ENCODE measurements at places on chromosomes 1 and 21. TPM values are rescaled to one million over a fixed set of nuclear protein-coding genes. Genes with fewer than 3 reads are reported as not detected.

- DNase-seq: no peak
Measured at GRCh38 chr1:61122389-61122788, 40.0 kb downstream of the NFIA start.

GRCh38 chr1:20730690-20731056, 1.8 kb downstream of the SH2D5 start:
- no peak for DNase-seq

DNA sequence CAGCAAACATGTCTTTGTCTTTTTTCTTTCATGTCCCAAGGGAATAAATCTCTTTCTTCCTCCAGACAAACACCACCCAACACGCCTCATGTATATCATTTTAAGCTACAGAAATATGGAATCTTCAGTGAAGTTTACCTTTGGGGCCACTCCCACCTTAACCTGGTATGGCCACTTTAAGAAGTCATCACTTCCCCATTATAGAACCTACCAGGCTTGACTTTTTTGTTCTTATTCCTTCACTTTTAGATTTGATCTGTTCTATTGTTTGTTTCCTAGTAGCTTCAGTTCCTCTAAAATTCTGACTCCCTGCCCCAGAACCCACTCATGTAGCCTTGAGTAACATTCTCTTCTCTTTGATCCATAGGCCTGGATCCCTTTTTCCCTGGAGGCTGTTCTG, 226.3 kb downstream of the HLX start:
- no peak for DNase-seq

DNA sequence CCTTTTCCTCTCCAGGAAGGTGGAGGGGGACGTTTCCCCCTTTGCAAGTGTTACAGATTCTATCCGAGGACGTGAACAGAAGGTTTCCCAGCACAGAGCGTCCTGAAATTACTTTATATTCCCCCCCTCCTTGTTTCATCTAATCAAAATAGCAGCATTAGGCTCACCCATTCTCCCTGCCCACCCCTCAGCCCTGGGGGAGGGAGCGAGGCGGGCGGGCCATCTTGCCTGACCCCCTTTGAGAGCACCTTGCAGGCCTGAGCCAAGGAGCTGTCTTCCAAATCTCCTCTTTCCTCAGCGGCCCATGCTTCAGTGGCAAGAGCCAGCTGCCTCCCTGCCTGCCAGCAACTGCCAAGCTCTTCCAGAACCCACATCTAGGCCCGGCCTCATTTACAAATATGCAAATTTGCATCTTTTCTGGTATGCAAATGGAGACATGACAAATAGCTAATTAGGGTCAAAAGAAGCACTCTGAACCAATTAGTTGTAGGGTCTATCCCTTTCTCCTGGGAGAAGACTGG, 69.1 kb upstream of the POU3F1 start:
- no peak for DNase-seq

DNA sequence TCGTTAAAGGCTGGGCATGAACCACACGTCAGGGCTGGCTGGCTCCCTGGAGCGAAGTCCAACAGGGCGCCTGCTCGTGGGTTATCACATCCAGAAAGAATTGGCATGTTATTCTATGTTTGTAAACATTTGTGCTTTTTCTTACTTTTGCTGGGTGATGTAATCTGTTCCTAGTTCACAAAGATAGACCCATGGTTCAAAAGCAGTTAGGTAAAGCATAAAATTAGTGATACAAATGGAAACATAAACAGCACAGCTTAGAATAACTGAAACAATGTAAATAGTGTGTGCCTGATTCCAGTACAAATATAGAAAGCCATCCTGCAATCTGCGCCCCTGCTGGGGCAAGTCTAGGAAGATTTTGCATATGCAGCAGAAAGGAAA, 184.0 kb upstream of the C1orf174 start:
- DNase-seq: no peak

DNA sequence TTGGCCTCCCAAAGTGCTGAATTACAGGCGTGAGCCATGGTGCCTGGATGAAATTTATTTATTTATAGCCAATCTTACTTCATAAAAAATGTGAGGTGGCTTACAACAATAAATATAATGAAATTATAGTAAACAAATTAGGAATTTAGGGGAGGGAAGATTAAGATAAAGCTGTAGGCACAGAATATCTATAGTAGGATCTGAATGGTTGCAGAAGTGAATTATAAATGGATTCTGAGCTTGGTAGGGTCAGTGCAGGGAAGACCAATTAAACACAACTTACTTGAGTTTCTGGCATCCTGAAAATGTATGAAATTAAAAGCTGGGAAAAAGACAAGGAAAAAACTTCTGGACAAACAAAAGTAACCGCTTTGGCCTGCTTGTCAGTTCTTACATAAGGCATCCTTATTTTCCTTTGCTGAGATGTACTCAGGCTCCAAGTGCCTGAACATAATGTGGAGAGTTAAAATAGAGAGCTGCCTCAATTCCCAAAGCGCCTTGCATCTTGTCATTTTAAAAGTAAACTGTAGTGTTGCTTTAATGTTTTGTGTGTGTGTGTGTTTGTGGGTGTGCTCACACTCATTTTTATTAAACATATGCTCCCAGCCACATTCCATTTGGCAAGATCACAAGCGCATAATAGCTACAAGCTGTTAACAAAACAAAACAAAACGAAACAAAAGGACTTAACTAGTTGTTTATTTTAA, 247.3 kb downstream of the S1PR1 start:
- DNase-seq: no peak

GRCh38 chr21:41374177-41374712, 12.4 kb downstream of the MX2 start:
- DNase-seq: no peak

DNA sequence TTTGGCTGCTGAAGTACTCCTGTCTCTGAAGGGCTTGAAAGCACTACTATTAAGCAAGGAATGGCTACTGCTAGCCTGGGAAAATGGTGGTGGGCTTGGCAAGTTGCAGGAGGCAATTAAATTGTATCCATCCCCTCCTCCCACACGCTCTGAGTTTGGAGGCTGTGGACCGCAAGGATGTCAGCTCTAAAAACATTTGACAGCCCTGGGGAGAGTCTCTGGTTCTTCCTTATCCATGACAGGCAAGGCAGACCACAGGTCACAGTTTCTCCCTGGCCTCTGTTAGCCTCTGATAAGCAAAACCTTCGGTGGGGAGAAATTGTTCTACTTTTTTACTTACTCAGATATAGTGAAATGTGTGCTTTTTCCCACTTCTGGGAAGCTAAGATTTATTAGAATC, 46.6 kb downstream of the S1PR1 start:
- DNase-seq: no peak

- DNase-seq: no peak
Measured at GRCh38 chr1:25699500-25700143, 83.0 kb downstream of the MAN1C1 start.

- no peak for DNase-seq
Measured at GRCh38 chr1:64122588-64122987, 80.8 kb upstream of the UBE2U start.

DNA sequence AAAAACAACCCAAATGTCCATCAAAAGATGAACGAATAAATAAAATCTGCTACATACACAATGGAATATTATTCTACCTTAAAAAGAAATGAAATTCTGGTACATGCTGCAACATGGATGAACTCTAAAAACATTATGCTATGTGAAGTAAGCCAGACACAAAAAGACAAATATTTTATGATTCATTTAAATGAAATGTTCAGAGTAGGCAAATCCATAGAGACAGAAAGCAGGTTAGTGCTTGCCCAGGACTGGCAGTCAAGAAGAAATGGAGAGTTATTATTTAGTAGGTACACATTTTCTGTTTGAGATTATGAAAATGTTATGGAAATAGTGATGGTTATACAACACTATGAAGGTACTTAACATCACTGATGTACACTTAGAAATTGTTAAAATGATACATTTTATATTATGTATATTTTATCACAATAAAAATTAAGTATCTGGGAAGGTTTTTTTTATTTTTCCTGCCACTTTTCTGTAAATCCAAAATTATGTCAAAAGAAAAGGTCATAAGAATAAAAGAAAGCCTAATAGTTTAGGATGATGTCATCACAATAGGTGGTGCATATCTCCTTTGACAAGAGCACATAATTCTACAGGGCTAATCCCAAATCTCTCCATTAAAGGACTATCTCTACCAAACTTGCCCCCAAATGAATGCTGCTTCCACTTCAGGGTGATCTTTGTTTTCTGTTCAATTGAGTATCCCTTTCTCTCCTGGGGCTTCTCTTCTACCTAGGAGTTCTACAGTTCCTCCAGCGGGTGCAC, 40.2 kb upstream of the FCER1A start:
- no peak for DNase-seq

DNA sequence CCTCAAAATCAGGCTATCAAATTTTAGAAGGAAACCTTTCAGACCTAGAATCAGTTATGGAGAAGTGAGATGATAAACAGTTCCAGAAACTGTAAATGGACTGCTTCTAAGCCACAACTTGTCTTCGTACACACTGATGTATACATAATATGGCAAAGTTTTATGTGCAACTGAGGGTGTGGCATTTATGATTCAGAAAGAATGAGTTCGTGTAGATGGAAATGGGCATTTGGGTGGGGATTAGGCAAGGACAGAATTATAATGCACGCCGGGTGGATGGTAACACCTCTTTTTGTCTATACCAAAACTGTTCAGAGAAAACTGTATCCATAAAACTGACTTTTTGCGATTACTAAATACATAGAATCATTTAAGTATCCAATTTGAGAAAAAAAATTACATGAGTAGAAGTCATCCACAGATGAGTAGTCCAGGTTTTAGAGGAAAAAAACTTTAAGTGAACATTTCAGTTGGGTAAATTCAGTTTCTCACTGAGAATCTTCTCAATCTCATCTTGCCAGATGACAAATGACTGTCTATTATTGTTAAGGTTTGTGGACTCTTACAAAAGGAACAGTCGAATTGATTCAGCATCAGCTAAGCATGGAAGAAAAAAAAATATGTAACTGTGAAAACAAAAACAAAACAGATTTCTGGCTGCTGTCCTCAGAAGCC, 22.5 kb downstream of the ERRFI1 start:
- no peak for DNase-seq

DNA sequence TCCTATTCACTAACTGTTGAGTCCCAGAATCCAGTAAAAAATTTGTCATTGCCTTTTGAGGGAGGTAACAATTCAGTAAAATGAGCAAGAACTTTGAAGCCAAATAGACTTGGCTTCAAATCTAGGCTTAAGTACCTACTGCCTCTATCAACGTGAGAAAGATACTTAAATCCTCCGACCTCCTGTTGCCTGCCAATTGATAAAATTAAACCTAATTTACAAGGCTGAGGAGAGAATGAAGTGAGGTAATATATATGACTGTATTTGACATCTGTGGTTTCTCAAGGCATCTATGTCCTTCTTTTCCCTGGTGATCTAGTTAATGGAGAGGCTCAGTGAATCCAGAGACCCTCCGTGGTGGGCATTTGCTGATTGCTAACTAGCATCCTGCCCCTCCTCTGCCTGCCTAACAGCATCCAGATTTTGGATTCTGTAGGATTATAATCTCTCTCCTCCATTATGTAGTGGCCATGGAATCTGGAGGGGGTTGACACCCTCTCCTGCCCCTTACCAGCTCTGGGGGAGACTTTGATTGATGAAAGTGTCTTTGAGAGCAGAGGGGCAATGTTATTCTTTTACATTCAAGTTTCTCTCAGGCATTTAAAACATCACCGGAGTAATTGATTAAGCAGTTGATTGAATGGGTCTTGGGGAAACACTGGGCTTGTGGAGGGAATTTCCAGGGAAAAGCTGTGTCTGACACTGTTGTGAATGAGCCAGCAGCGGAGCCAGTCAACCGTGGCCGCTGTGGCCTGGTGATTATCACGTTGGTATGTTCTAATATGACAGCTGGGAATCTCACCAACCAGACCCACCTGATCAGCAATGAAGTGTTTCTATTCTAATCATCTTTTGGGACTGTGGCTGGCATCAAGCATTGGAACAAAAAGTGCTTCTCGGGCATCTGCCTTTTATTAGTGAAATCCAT, 140.7 kb upstream of the FAM78B start:
- DNase-seq: no peak

DNA sequence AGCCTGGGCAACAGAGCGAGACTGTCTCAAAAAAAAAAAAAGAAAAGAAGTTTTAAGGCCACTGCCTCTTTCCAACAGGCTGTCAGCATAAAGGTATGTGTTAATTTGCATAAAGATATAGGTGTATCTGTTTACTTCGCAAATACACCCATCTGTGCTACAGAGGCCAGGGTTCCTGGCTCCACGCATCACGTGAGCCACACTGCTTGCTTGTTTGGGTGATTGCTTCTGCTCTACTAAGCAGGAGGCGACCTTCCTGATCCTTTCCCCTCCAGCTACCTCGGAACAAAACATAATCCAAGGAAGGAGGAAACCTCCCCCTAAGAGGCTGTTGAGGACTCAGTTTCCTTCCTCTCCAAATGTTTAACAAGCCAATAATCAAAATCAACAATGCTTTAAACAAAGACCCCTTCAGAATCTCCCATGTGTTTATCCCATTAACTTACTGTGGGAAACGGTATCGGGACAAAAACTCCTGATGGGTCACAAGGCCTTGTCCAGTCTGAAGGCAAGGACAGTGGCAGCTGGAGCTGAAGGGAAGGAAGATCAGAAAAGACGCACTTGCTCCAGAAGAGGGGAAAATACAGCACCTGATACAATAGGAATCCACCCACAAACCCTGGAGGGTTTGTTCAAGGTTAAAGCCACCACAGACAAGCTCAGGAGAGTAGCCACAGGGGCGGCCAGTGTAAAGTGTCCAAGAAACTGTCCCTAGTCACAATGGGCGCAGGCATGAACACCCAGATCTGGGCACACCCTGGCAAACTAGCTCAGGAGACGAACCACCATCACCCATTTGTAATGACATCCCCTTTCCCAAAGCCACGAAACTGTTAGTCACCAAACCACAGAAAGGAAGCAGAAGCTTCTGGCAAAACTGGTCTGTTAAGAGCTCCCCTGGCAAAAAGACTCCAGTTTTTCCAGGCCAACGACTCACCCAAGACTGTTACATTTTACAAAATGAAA, 17.2 kb downstream of the CTNNBIP1 start:
- no peak for DNase-seq

GRCh38 chr1:221732052-221732451, 9.8 kb downstream of the DUSP10 start:
- DNase-seq: no peak

- no peak for DNase-seq
Measured at GRCh38 chr21:32994305-32994704, 31.4 kb upstream of the OLIG2 start.

SYT6 gene
- 3.5 TPM for total RNA-seq

ADAMTS4 gene
- total RNA-seq: 4.8 TPM

OR2L3 gene
- total RNA-seq: not detected

WNT4 gene
- 0.16 TPM for total RNA-seq

AZIN2 gene
- 8.1 TPM for total RNA-seq

SPATA17 gene
- total RNA-seq: 2.5 TPM

LCE5A gene
- total RNA-seq: not detected

All from neural crest cell (in vitro differentiated cells).